ENCODE measurements at places on chromosomes 16 and 17. TPM values are rescaled to one million over a fixed set of nuclear protein-coding genes. Genes with fewer than 3 reads are reported as not detected.

GRCh38 chr16:80910434-80910833 is 96.3 kb downstream of the CMC2 start:
- no peak overlapping the region for H3K4me3 ChIP-seq
- no peak overlapping the region for H3K27ac ChIP-seq
- no peak for DNase-seq

GRCh38 chr17:2138761-2139160 is 83.9 kb downstream of the HIC1 start:
- no peak for DNase-seq
- no peaks in the 10 kb centered on the region for H3K27me3 ChIP-seq
- H3K27ac ChIP-seq, result no peak overlapping the region
- no peak overlapping the region for H3K4me3 ChIP-seq

DNA sequence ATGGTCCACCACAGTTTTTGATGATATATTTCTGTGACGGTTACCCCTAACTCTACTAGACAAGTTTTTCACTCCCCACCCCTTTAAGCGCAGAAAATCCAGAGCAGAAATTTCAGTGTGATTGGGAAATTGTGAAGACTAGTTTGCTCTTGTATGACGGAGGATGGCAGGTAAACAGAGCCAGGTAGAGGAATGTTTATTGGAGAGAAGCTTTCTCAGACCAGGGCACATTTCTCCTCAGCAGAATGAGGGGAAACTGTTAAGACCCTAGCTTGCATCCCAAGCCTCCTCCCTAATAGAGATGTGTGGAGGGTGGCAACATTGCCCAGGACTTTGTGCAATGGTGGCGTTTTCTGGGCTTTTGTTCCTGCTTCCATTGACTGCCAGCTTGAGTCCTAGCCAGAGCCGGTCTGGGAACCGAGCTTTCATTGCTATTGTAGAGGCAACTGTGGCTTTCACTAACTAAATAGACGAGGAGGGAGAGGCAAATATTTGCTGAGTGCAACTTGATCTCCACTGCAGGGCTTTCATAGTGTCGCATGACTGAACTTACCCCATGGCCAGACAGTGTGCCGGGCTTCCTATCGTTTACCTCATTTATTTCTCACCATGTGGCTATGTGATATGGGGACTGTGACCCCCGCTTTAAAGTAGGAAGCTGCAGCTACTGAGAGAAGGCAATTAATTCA is 159.6 kb upstream of the MPHOSPH6 start:
- H3K4me1 ChIP-seq, result no peaks in the 10 kb centered on the region
- H3K27me3 ChIP-seq, result no peaks in the 10 kb centered on the region
- no peak overlapping the region for H3K27ac ChIP-seq
- no peak overlapping the region for H3K4me3 ChIP-seq
- H3K36me3 ChIP-seq, result no peaks in the 10 kb centered on the region

DNA sequence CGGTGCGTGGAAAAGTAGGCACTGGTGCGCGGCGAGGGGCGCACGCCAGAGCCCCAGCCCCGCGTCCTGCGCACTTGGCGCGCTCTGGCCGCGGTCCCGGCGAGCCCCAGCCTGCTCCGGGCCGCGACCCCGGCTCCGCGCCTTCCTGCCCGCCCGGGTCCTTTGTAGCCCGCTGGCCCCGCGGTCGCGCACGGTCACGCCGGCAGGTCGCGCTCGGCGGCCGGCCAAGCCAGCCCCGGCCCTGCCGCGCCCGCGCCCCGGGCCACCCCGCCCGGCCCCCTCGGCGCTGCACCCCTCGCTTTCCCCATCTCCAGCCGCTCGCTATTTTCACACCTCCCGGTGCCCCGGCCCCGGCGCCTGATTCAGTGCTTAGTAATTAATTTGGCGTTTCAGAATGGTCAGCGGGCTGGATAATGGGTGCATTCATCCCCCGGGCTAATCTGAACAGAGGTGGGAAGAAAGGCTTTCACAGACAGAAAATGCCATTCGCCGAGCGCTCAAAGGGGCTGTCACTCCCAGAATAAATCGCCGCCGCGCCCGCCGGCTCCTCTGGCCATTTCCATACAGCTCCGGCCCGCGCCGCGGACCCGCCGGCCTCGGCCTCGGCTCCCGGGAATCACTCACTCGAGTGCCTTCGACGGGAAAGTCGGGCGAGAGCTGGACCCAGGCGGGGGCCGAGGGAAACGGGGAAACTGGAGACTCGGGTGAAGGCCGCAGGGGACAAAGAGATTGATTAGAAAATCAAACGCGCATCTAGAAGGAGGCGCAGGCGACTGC is 17.8 kb upstream of the NTN1 start:
- no peaks in the 10 kb centered on the region for H3K4me1 ChIP-seq
- no peaks in the 10 kb centered on the region for H3K36me3 ChIP-seq
- no peak for DNase-seq
- H3K4me3 ChIP-seq, result peak overlapping the region; percentile 82

DNA sequence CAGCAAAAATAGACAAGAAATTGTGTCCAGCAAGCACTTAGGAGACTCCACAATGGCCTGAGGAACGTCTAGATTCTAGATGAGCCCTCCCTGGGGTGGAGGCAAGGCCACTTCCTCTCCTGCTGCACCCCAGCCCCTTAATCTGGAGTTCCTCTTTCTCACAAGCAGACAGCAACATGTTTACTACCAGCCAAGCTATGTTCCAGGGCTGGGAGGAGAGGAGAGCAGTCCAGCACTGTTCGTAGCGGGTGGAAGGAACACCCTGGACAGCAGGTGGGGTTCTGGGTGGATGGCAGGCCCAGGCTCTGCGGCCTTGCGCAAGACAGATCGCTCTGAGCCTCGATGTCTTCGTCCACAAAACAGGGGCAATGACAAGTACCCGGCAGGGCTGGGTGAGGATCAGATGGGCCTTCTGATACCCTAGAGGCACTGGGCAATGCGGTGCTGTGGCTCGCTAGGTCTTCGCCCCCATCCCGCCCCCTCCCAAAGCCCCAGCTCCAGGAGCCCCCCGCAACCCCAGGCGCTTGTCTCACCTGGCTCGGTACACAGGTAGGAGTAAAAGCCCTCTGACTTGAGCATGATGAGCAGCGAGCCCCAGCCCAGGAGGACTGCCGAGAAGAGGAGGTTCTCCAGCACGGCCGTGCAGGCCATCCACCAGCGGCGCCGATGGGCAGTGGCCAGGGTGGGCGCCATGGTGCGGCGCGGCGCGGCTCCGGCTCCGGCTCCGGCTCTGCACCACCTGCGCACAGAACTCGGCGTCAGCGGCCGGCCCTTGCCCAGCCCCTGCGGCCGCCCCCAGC is 1.3 kb downstream of the SLC43A2 start:
- DNase-seq, result no peak
- no peaks in the 10 kb centered on the region for H3K27me3 ChIP-seq
- H3K36me3 ChIP-seq, result no peaks in the 10 kb centered on the region
- H3K4me3 ChIP-seq, result peak overlapping the region; percentile 82
- peaks cover 21% of the 10 kb centered on the region for H3K4me1 ChIP-seq
- H3K27ac ChIP-seq, result no peak overlapping the region

- no peaks in the 10 kb centered on the region for H3K36me3 ChIP-seq
- no peak for DNase-seq
- H3K4me3 ChIP-seq, result no peak overlapping the region
- H3K27me3 ChIP-seq, result no peaks in the 10 kb centered on the region
These were observed 67.6 kb upstream of the ANKFN1 start for GRCh38 chr17:56085576-56086267.

DNA sequence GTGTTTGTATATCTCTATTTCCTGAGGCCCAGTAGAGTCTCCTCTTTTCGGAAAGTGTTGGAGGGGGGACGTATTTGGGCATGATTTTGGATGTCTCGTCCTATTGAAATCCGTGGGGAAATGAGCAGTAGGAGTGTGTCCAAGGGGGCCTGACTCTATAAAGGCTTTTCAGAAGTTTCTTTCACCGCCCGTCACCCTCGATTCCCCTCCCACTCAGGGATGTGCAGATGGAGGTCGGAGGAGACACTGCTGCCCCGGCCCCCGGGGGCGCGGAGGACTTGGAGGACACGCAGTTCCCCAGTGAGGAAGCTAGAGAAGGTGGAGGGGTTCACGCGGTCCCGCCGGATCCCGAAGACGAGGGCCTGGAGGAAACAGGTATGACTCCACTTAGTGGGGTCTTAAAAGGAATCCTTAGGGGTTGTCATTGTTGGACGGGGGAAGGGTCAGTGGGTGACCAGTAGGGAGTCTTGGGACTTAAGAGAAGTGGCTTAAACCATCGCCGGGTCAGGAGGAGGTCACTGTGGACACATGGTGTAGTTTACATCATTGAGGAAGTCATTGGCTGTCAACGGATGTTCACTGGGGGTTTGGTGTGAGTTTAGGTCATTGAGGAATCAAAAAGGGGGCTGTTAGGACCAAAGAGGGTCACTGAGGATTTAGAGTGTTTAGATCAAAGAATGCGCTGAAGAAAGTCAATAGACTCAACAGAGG is 424 bp downstream of the MON1B start:
- DNase-seq, result no peak
- peaks cover 21% of the 10 kb centered on the region for H3K36me3 ChIP-seq
- no peaks in the 10 kb centered on the region for H3K27me3 ChIP-seq

- no peaks in the 10 kb centered on the region for H3K27me3 ChIP-seq
- H3K4me1 ChIP-seq, result no peaks in the 10 kb centered on the region
- no peak overlapping the region for H3K27ac ChIP-seq
These were observed 6.7 kb upstream of the SEZ6 start for GRCh38 chr17:29012535-29012934.

DNA sequence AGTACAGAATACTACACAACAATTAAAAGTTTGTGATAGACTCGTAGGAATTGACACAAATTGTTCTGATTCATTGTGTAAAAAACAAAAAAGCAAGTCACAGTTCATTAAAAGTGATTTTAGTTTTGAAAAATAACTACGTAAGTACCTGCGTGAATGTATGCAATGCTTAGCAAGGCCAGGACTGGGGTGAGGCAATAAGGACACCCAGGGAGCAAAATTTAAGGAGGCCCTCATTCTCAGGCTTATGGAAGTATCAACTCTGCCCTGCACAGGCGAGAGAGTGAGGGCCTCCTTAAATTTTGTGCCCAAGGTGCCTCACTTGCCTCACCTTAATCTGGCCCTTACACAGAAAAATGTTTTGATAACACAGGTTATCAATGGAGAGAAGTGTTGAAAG is 31.4 kb downstream of the NOG start:
- H3K4me1 ChIP-seq, result no peaks in the 10 kb centered on the region
- H3K27ac ChIP-seq, result no peak overlapping the region
- no peak overlapping the region for H3K4me3 ChIP-seq
- no peaks in the 10 kb centered on the region for H3K27me3 ChIP-seq
- H3K36me3 ChIP-seq, result no peaks in the 10 kb centered on the region
- no peak for DNase-seq

GRCh38 chr16:85326794-85327181 is 214.5 kb upstream of the CIBAR2 start:
- no peak for DNase-seq
- H3K4me1 ChIP-seq, result peaks cover 53% of the 10 kb centered on the region
- no peak overlapping the region for H3K27ac ChIP-seq
- no peaks in the 10 kb centered on the region for H3K27me3 ChIP-seq
- H3K36me3 ChIP-seq, result no peaks in the 10 kb centered on the region

DNA sequence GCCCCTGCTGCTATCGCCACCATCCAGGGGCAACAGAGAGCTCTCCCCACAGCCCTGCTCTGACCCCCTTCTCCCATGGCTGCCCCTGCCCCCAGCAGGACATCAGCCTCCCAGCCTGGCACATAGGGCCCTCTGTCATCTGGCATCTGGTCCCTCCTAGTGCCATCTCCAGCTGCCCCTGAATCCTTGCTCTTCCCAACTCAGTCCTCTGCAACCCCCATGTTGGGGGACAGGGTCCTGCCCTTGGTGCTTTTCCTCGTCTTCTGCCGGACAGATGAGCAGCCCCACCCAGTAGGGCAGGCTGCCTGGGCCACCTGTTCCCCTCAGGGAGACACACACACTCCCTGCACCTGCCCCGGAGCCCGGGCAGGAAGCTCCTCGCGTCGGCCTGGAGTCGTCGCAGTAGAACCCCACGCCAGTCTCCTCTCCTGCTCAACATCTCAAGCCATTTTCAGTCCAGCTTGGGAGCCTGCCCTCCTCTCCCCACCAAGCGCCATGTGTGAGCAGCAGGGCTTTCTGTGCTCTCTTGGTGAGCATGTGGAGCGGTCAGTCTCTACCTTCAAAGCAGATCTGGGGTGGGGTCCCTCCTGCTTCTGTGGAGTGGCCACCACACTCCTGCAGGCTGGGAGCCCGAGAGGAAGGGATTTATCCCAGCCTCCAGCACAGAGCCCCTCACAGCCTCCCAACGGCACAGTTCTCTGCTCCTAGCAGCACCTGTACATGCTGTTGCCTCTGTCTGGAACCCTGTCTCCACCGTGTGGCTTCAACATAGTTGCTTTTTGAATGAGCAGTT is 28.2 kb downstream of the TNFRSF13B start:
- no peaks in the 10 kb centered on the region for H3K4me1 ChIP-seq
- no peak for DNase-seq
- no peak overlapping the region for H3K4me3 ChIP-seq
- no peaks in the 10 kb centered on the region for H3K27me3 ChIP-seq
- no peaks in the 10 kb centered on the region for H3K36me3 ChIP-seq

DNA sequence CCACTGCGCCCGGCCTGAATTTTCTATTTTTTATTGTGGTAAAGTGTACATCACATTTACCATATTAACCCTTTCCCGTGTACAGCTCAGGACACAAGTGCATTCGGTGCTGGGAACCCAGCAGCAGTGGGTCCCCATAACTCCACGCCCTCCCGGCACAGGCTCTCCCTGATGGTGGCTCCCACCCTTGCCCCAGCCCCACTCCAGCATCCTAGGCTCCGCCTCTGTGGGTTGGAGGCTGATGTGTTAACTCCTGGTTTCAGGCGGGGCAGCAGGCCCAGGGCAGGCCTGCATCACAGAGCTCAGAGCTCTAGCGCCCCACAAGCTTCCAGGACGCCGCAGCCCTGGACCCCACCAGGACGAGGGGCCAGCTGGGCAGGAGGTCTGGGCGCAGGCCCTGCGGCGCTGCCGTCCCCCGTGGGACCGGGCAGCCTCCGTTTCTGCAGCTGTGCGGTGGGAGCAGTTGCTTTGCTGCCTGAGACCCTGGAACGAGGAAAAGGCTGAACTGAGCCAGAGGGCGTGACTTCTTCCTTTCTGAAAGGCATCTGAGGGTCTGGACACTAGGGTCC is 19.6 kb downstream of the ZFPM1 start:
- H3K4me1 ChIP-seq, result no peaks in the 10 kb centered on the region
- H3K4me3 ChIP-seq, result peak overlapping the region; percentile 21
- H3K27ac ChIP-seq, result peak overlapping the region; percentile 17

DNA sequence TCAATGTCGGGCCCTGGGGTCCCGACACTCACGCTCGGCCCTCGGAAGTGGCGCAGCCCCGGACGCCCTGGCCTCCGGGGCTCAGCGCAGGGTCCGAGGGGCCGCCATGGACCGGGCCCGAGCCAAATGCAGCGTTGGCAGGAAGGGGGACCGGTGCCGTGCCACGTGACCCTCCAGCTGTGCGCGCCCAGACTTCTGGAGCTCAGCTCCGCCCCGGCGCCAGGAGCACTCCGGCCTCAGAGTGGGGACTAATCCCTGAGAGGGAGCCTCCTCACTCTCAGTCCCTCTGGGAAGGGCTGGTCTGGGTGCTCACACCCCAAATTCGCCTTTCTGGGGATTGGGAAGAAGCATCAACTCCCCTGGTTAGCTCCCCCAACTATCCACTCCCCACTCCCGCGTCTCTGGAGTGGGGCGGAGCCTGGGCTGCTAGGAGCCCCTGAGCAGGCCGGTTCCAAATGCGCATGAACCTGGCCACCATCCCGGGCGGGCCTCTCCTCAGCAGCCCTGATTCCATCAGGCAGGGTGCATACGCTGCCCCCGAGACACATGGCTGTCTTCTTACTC is at the start of gene B3GNT9:
TSS of gene B3GNT9 (minus strand) at position 166 of the 564 bp plus-strand sequence. CDS start 513 bp downstream, outside the sequence.
- no peaks in the 10 kb centered on the region for H3K27me3 ChIP-seq
- DNase-seq, result no peak
- peaks cover 7% of the 10 kb centered on the region for H3K4me1 ChIP-seq
- H3K4me3 ChIP-seq, result peak within 1 kb of the TSS; percentile 96
- H3K27ac ChIP-seq, result peak within 1 kb of the TSS; percentile 94

Gene ANKFN1
- total RNA-seq, result 0.68 TPM

Gene MYADML2
- total RNA-seq, result not detected

Gene CHRNE
- total RNA-seq, result 4.1 TPM

Gene MYH1
- total RNA-seq, result not detected

Gene DNASE1L2
- total RNA-seq, result 2.3 TPM

Gene KRTAP4-2
- not detected for total RNA-seq

Gene DBF4B
- total RNA-seq, result 5.7 TPM

Gene RHOT2
- total RNA-seq, result 62.0 TPM

All from thoracic aorta (tissue), 2 donors.